ENCODE measurements at places on chromosomes 7 and 10.

GRCh38 chr10:100978121-100978900 lies 9.0 kb downstream of the MRPL43 start:
- DNase-seq, result no peak

- no peak for DNase-seq
Measured at GRCh38 chr10:88471899-88472298, 111.2 kb downstream of the RNLS start.

DNA sequence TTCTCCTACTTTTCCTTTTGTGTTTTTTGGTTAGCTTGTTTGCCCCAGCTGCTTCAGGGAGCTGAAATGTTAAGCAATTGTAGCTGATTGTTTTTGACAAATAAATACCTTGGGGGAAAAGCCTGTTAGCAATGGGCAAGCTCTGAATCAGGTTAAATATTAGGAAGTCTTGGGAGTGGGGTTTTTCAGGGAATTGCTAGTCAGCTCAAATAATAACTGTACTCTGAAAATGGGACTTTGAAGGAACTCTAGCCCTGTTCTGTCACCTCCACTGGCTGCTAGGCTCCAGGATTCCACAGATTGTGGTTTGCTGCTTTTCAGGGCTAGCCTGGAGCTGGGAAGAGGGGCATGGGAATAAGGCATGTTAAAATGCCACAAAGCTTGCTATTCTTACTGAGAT lies 39.5 kb downstream of the ADK start:
- DNase-seq, result no peak

- DNase-seq, result no peak
Measured at GRCh38 chr7:153413540-153414287, 638.5 kb upstream of the DPP6 start.

DNA sequence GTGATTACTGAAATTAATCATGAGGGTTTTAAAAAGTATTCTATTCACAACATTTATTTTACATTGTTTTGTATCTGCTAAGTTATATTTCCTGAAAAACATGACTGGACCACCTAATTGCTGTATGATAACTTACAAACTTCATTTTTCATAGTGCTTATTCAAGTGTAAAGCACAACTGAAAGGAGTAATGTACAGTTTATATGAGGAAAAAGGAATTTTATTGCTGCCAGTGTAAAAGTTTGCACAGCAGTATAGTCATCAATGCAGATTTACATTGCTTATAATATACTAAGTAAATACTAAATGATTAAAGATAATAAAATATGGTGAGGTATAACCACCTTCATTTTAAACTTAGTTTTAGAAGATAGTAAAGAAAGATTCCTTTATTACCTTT lies 4.0 kb downstream of the PTEN start:
- no peak for DNase-seq

GRCh38 chr10:6014241-6014761 lies 37.0 kb upstream of the IL15RA start:
- DNase-seq, result no peak

DNA sequence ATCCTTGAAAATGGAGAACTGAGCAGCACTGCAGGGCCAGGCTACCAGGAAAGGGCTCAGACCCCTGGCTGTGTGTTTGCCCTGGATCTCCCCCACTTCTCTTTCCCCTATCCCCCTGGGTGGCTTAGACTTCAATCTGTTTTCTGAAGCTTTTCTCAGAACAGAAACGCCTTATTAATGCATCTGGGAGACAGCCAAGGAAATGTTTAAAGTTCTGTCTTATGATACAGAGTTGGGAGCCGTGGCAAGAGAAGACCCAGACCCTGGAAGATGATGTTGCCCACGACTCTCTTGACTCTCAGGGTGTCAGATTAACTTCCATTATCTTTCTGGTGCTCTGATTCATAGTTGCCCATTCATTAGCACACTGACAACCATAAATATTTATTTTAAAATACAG lies 107.1 kb downstream of the EBLN1 start:
- no peak for DNase-seq

GRCh38 chr7:109178342-109178741 lies 608.7 kb downstream of the DNAJB9 start:
- no peak for DNase-seq

DNA sequence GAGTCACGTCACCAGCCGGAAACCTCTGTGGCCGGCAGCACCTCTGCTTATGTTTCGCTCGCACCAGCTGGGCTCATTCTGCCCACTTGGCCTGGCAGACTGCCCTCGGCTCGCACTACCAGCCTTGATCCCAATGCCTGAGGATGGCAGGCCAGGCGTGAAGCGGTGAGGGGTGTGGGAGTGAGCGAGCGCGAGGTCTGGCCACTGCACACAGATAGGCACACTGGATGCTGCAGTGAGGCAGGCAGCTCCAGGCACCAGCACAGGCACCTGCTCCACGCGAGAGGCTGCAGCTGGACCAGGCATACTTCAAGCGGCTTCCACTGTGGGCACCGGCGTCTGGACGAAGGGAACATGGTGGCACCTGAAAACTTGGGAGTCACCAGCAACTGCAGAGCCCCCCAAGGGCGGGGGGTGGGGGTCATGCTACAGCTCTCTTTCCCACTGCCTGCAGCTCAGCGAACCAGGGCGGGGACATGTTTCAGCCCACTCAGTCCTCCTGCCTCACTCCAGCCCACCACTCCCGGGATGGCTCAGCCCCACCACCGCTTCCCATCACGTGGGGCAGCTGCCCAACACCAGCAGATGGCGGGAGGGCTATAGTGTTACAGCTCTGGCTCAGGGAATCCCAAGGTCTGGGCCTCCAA lies 5.4 kb upstream of the DMTF1 start:
- DNase-seq, result no peak

GRCh38 chr10:131188494-131188893 lies 123.0 kb downstream of the TCERG1L start:
- DNase-seq, result no peak

DNA sequence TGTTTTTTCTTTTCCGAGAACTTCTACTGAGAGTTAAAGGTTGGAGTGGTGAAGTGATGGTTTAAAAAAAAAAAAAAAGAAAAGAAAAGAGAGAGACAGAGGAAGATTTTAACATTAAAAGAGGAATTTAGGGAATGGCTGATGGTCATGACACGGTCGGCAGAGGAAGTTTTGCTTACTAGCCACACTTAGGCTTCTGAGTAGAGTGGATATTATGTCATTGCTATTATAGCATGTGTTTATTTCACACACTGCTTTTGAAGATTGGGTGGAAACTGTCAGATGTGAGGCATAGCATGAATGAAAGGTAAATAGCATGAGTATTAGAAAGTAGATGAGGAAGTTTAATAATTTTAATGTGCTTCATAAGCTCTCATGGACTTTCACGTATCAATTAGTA lies 2.5 kb downstream of the KAT6B start:
- no peak for DNase-seq

GRCh38 chr10:10677479-10677878 lies 340.2 kb upstream of the CELF2 start:
- DNase-seq, result peak; percentile 2

GRCh38 chr7:158734861-158735260 lies 30.3 kb upstream of the NCAPG2 start:
- no peak for DNase-seq

- no peak for DNase-seq
Measured at GRCh38 chr7:33781167-33781566, 124.2 kb upstream of the BMPER start.

DNA sequence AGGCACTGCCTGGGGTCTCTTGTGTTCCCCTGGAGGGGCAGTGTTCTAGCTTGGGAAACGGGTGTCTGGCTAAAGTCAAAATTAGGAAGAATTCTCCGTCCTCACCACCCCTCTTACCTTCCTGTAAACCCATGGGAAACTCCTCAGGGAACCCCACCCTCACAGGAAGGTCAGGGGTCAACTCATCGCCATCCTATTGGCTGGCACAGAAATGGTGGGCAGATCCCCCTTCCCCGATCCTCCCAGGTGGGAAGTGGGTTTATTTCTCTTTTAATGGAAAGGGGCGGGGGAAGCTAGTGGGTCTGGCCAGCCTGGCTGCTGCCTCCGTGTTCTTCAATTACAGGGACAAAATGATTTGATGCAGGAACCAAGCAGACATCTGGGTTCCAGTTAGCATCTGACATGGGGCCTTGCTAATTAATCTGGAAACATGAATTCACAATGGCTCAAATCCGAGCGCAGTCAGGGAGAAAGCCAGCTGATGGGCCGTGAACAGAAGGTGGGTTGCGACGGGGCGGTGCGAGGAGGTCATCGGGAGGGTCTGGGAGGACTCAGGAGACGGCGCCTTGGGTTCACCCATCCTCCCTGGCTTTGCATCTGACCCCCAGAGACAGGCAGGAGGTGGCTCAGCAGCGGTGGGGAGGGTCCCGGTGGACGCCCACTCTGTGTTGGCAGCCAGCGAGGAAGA lies 66.6 kb downstream of the SLIT1 start:
- DNase-seq, result no peak

DNA sequence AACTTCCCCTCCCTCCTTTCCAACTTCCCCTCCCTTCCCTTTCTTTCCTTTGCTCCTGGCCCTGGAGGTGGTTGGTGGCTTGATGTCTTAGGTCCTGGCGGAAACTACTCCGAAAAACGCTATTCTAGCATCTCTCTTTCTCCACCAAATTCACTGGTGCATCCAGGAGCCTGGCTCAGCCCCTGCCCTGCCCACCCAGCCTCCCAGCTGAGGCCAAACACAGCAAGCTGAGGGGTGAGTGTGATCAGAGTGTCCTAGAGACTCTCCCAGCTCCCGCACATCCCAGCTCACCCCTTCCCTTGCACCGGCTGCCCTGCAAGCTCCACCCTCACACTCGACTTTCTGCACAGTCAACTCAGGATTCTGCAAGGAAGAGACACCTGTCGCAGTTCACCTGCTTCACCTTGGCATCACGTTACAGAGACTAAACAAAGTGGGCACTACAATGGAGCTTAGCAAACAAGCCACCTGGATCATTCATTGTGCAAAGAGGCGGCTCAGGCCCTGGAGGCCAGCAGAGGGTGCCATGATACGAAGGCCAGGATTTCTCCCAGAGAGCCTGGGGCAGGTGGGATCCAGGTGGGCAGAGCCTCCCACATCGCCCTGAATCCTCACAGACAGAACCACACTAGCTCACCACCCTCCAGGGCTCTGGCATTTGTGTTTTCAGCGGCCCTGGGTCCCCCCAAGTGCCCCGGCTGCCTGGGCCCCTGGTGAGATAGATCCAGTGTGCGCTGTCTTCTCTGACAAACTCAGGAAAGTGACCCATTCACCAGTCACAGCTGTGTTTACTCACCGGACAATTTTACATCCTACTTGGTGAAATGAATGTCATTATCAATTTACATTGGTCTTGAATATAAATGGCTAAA lies 169.6 kb downstream of the TCERG1L start:
- peak; percentile 43 for DNase-seq

DNA sequence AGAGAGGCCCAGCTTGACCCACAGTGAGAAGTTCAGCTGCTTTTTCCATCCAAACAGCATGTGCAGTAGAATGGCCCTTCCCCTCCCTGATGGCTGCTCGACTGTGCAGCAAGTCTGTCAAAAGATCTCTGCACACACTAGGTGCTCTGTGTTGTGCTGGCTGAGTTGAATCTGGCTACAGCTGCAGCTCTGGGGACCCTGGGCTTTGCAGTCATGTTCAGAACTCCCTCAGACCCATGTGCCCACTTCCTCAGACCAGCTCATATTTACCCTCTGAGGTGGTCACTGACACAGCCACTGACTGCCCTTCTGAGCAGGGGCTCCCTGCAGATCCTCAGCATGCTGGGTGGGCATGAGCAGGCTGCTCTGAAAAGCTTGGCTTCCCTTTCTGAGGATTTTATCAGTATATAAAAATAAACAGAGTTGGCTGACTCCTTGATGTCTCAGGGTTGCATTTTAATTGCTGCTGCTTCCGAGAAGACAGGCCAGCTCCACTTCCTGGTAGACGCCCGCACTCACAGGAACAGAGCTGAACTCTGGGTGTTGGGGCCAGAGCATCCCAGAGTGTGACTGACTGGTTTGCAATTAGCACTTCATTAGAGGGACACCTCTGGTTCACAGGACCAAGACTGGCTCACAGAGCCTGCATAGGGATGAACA lies 507.9 kb downstream of the RPS24 start:
- no peak for DNase-seq
